ENCODE measurements at places on chromosomes 2 and 18.

DNA sequence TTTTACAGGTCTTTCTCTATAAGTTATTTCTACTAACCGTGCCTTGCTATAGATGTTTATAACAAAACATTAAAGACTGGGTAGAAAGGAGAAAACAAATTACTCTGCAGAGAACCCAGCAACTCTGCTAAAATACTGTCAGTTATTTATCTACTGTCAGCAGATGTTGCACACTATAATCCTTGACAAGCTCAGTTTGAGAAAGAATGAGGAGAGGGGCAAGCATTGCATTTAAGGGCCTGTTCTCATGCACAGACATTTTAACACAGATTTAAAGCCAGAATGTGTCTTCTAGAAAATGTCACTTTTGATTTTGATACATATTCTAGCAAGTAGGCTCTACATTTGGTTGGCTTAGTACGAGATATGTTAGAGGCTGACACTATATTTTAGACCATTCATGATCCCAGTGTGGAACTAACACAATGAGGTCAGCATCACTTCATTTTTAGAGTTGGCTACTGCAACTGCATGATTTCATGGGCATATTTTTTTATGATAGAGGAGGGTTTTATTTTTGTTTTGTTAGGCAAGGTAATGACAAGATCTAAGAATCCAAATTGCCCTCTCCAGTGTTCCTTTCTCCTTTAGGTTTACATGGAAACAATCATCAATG, 516.4 kb downstream of the ZEB2 start:
- DNase-seq: no peak

- DNase-seq: no peak
These were observed 203.9 kb downstream of the SMAD2 start for GRCh38 chr18:47726550-47726949.

DNA sequence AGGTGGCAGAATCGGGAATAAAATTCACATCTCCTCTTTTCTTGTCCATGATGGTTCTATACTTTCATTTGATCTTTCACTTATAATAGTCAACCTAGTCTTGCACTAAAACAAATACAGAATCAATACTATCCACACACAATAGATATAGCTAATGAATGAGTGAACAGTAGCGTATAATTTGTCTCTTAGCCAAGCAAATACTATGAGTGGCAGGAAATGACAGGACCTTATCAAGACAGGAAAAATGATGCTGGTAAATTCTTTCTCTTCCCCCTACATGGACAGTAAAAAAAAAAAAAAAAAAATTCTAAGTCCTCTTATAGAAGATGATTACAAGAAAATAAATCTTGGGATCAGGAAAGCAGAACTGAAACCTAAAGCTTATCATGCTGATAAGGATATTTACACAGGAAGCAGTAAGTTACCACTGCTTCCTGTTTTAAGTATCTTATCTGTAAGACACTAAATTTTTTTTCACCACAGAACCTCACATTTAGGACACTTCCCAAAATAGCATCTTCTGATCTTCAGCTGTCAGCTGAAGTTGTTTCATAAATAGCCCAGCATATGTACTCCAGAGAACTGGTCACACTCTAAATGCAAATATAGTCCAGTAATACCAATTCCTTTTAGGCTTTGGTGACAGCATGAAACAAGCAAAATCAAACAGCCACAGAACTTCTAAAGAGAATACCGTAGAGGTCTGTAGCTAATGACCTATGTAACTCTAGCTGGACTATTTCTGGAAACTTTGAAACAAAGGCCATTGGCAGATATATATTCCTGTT, 27.0 kb downstream of the IRS1 start:
- no peak for DNase-seq

- peak; percentile 80 for DNase-seq
These were observed 433 bp downstream of the ZFP36L2 start for GRCh38 chr2:43225788-43226557.

- no peak for DNase-seq
These were observed 51.7 kb downstream of the NOP58 start for GRCh38 chr2:202317080-202317857.

- DNase-seq: no peak
These were observed 7.3 kb downstream of the IL1F10 start for GRCh38 chr2:113075030-113075429.

- no peak for DNase-seq
These were observed 164.9 kb downstream of the GFPT1 start for GRCh38 chr2:69221960-69222751.

DNA sequence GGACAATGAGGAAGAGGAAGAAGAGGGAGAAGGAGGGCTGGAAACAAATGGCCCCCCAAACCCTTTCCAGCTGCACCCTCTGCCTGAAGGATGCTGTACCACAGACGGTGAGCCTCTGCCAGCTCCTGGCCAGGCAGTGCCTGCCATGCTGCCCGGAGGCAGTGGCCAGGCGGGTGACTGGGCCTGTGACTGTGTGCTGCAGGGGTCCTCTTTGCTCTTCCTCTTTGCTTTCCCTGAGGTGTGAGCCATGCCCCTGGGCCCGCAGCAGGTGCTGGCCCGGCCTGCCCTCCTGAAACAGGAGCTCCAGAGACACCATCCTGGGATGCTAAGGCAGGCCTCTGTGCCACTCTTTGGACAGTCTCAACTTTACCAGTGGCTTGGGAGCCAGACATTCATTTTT, 28.6 kb downstream of the GREB1 start:
- no peak for DNase-seq

- DNase-seq: no peak
These were observed 386.7 kb downstream of the TGIF1 start for GRCh38 chr18:3836483-3837335.

GRCh38 chr2:85911814-85912692, 23.3 kb upstream of the ST3GAL5 start:
- no peak for DNase-seq

GRCh38 chr2:239960929-239961661, 64.0 kb downstream of the NDUFA10 start:
- no peak for DNase-seq

GRCh38 chr2:183881978-183882377, 716.4 kb upstream of the ZNF804A start:
- no peak for DNase-seq

- peak; percentile 79 for DNase-seq
These were observed 56.8 kb downstream of the ATF2 start for GRCh38 chr2:175111200-175111657.

- no peak for DNase-seq
These were observed 75.5 kb downstream of the GULP1 start for GRCh38 chr2:188367164-188367563.

DNA sequence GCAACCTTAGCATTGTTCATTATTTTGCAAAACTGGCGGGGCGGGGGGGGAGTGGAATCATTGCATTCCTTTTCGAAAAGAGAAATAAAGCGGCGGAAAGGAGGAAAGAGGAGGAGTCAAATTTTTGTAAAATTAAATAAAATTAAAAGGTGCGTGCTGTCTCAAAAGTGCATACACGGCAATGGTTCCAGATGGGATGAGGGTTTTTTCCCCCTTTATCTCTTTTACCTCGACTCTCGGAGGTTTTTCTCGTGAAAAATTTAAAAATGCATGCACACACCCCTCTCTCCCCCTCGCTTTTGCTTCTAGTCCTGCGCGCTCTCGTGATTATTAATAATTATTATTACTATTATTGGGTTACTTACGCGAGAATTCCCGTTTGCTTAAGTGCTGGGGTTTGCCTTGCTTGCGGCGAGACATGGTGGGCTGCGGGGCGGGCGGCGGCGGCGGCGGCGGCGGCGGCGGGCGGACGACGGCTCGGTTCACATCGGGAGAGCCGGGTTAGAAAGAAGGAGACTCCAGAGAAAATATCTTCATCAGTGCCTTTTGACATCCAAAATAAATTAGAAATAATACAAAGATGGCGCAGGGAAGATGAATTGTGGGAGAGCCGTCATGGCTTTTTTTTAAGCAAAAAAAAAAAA, 481 bp downstream of the BCL11A start:
- no peak for DNase-seq

DNA sequence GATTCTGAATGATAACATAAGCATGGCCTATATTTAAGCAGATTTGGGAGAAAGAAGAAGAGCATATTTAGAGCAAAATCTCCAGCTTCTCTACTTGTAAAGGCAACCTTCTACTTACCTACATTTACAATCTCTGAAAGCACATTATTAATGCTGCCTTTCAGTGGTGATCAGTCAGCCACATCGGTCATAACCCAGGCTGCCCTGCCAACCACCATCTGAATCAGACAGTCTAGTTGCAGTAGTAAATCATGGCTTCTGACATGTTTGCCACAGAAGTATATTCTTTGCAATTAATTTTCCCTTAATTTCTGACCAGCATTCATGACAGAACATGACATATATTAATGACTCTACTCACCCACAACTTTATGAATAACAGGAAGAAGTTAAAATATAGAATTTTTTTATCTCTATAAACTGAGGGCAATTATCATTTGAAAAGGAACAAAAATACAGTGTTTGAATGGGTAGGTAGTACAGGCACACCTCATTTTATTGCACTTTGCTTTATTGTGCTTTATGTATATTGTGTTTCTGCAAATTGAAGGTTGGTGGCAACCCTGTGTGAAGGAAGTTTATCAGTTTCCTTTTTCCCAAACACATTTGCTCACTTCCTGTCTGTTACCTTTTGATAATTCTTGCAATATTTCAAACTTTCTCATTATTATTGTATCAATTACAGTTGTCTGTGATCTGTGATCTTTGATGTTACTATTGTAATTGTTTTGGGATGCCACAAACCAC, 531.6 kb upstream of the CHAC2 start:
- no peak for DNase-seq

DNA sequence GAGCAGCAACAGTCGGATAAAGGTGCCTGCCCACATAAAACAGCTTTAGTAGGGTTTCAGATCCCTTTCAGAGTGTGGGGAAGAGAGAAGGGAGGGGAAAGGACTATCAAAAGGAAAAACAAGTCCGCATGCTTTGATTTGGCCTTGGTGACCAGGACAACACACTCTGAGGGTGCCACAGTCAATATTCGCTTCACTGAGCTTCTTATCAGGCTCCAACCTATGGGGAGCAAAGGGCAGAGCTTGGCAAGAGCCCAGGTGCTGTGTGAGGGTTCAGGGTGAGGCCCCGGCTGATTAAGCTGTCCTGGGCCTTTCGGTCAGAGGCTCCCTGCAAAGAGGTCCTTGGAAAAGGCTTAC, 237.4 kb upstream of the SMAD2 start:
- no peak for DNase-seq

DNA sequence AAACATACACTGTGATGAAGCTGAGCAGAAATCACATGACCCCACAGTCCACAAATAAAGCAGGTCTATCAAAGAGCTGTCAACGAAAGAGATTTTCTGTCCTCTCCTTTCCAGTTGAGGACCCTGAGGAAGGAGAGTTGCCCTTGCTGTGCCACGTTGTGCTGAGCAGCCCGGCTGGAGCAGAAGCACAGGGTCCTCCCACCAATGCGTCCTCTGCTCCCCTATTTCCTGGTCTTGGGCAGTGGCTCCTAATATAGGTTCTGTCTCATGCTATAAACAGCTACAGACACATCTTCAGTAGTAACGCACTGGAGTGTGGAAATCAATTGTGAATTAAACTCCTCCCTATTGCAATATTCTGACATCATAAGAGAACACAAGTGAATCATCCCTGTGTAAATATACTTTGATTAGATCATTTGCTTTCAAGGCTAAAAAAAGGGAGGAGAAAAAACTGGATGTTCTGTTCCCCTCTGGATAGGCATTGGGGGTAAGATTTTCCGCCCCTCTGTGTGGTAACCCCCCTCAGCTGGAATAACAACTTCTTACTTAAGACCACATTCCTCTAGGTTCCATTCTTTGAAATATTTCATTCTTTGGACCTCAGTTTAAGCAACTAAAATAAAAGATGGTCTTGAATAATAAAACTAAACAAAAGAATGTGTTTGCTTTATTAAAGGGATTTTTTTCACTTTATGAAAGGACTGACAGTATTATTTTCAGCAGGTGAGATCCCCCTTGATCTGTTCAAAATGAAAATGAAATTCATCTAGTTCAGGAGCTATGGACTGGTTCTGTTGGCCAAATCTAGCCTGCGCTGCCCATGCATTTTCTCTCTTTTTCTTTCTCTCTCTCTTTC, 8.3 kb upstream of the RHOB start:
- DNase-seq: no peak

DNA sequence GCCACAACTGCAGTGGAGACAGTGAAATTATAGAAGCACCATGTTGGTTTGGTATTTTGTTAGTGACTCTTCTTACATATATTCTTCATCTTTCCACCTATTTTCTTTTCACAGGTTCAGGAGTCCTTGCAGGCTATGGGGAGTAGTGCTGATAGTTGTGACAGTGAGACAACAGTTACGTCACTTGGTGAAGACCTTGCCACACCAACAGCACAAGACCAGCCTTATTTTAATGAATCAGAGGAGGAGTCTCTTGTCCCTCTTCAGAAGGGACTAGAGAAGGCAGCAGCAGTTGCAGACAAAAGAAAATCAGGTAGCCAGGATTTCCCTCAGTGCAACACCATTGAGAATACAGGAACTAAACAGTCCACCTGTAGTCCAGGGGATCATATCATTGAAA, 23.6 kb downstream of the ITPRID2 start:
- no peak for DNase-seq

DNA sequence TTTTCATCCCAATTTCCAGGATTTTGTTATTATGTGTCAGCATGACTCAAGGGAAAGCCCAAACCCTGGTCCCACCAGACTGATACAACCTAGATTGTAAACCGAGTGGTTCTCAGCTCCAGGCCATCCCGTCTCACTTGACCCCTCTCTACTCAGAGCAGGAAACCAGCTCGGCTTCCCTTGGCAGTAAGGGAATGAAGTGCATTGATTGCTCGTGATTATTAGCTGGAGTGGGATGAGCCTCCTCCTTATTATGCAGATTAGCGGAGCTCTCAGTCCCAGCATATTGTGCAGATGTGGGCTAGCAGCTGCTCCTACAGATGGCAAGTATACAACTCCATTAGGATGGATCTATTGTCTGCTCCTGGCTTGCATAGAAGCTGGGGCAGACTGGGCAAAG, 167.6 kb downstream of the LNPK start:
- no peak for DNase-seq

DNA sequence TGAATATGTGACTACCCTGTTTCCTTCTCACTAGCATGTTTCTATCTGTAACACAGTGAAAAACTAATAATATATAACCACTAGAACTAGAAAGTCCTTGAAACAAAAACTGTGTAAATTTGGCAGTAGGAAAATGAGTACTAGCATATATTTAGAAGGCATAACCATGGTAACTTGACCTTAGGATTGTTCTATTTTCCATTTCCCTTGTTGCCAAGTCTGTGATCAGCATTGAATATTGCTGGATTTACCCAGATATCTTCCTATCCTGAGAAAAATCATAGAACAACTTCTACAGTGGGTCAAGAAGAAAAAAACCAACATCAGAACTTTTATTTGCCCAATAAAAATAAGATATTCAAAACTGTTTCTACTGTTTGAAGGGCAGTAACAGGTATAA, 563.9 kb upstream of the NRXN1 start:
- DNase-seq: no peak

GRCh38 chr2:168971261-168971660, 59.9 kb downstream of the ABCB11 start:
- DNase-seq: no peak

Measured in hematopoietic multipotent progenitor cell treated with erythropoietin and hydrocortisone succinate and interleukin-3 and kit ligand, for 17 days (in vitro differentiated cells).